ENCODE measurements at places on chromosomes 5 and 9.

DNA sequence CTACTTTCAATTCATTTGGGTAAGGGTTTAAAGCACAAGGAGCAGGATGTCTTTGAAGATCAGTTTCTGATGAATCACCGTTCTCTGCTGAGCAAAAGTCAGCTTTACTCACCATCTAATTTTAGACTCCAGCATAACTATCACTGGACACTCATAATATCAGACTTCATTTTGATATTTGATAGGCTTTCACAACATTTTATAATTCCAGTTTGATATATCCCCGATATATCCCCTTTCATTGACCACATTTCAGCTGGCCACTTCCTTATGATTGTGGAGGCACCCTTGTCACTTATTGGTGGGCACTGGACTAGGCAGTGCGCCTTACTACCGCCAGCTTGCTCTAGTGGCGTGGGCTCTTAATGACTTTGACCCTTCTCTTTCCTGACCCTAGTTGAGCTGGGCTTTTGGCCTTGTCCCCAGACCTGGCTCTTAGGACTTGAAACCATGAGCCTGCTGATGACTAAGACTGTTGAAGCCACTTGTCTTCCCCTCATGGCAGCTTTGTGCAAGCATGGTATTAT, 46.8 kb downstream of the CYSTM1 start:
- DNase-seq = no peak

- no peak for DNase-seq
Measured at GRCh38 chr9:129954868-129955550, 88.0 kb downstream of the FNBP1 start.

- no peak for DNase-seq
Measured at GRCh38 chr5:6427694-6428093, 21.0 kb upstream of the UBE2QL1 start.

- DNase-seq = no peak
Measured at GRCh38 chr9:97506306-97506705, 4.8 kb downstream of the TMOD1 start.

DNA sequence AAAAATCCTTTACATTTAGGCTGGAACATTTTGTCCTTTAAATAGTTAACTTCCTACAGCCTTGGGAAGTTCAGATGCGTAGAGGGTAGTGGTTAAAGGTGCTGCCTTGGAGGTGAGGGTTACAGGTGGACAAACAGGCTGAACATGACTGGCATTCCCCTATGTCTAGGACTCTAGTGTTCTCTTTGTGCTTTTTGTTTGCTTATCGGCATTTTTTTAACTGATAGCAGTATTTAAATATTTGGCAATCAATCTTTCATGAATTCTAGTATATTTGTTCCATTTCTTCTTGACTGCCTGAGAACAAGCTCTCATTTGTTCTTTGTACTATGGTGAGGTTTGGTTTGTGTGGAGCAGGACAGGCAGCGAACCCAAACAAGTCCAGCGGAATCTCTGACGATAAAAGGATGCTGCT, 307.6 kb downstream of the CTNND2 start:
- no peak for DNase-seq

DNA sequence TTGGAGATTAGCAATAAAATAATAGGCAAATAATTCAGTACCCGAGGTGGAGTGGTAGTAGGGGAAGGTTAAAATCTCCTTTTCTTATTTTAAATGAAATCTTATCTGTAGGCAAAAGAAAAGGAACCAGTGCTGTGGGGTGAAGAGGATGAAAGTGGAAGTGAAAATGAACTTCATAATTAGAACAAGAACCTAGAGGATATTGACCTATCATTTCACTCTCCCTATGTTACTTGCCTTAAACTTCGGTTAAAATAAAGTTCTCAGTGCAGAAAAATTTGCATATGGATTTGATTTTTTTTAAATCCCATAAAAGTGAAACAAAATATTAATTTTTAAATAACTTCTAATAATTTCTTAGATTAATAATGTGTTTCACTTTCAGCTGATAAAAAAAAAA, 1094.9 kb upstream of the C9orf72 start:
- no peak for DNase-seq
